ENCODE measurements at places on chromosomes 16 and 17. TPM values are rescaled to one million over a fixed set of nuclear protein-coding genes. Genes with fewer than 3 reads are reported as not detected.

Gene LGALS9B
- not detected for total RNA-seq

DNA sequence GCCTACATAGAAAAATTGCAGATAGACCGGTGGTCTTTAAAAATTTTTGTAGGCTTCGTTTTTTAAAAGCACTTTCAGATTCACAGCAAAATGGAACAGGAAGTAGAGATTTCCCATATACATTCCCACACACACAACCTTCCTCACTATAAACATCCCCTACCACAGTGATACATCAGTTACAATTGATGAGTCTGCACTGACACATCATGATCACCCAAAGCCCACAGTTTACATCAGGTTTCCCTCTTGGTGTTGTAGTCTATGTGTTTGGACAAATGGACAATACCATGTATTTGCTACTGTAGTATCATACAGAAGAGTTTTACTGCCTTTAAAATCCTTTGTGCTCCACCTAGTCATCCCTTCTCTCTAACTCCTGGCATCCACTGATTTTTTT is 113.9 kb upstream of the ADAMTS18 start:
- DNase-seq = no peak

GRCh38 chr17:29611351-29612093 is 11.2 kb downstream of the CORO6 start:
- no peak for DNase-seq

Gene SOX9
- total RNA-seq = 47.5 TPM

DNA sequence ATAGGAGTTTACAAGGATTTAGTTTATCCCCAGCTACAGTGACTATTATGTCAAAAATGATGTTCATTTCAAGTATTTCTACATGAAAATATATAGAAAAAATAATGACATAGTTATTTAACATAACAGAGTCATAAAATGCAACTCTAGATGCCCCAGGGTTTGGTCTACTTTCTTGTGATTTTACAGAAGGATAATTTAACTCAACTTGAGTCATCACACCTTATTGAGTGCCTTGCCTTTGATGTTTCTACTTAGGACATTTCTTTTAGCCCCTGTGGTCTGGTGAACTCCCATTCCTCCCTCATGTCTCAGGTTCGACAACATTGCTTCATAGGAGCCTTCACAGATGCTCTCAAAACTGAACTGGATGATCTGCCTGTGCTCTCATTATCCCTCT is 2.0 kb downstream of the KRT20 start:
- no peak for DNase-seq

Gene HS3ST3A1
- total RNA-seq = not detected

Gene KRTAP2-2
- total RNA-seq = not detected

DNA sequence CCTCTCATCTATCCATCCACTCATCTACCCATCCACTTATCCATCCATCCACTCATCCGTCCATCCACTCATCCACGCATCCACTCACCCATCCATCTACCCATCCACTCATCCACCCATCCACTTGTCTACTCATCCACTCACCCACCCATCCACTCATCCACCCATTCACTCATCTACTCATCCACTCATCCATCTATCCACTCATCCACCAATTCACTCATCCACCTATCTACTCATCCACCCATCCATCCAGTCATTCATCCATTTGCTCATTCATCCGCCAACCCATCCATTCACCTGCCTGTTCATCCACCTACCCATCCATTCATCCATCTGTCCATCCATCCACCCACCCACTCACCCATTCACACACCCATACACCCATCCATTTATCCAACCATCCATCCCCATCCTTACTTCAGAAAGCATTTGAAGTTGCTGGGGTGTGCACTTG is 329.6 kb downstream of the SEC14L1 start:
- DNase-seq = no peak

Gene KRT23
- total RNA-seq = 2.3 TPM

Gene SDR42E2
- total RNA-seq = 0.66 TPM

- no peak for DNase-seq
Measured at GRCh38 chr16:78474762-78475161, 375.3 kb downstream of the WWOX start.
